EH (cell line): ENCODE measurements at places on chromosomes 11 and 22.

DNA sequence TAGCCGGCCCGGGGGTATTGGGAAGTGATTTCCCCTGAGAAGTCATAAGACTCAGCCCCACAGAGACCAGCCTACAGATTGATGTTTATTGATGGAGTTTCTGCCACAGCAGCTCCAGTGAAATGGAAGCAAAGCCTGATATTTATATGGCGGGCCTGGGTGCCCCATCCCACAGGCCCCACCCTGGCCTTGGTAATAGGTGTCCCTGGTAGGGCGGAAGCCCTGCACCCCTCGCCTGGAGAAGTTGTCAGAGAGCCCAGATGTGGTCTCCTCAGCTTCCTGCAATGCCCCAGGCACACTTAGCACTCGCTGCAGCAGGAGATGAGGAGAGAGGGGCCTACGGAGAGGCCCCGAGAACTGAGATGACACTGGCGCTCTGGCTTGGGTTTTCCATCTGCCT is 107.4 kb downstream of the MORC2 start:
- no peak for DNase-seq

- no peak for DNase-seq
Observed at GRCh38 chr11:1763336-1763795, 361 bp downstream of the CTSD start.

DNA sequence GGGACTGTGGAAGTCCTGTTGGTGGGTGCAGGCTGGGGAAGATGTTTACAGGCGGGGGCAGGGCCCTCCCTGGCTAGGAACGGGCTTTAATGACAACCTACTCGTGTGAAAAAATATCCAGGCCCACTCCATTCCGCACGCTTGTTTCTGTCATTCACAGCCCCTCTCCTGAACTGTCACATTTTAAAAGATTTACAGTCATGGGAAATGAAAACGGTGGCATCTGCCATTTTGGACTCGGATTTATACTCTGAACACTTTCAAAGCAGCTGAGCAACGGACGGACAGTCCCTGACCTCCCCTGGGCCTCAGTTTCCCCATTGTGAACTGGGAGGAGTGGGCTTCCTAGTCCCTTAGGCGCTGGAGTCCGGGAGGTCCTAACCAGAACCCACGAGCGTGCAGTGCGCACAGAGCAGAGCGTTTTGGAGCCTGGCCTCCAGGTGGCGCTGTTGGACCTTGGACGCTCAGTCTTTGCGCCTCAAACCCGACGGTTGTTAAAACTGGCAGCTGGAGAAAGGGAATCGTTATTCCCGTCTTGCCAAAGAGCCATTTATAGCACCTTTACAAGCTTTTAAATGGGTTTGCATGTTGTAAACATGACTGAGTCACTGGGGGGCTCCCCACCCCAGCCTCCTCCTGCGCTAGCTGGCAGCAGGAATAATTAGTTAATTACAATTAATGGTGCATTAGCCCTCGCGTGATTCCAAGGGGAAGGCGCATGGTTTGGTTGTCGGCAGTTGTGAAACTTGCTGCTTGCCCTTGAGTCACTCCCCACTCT is 75.3 kb downstream of the FBLN1 start:
- peak; percentile 80 for DNase-seq

DNA sequence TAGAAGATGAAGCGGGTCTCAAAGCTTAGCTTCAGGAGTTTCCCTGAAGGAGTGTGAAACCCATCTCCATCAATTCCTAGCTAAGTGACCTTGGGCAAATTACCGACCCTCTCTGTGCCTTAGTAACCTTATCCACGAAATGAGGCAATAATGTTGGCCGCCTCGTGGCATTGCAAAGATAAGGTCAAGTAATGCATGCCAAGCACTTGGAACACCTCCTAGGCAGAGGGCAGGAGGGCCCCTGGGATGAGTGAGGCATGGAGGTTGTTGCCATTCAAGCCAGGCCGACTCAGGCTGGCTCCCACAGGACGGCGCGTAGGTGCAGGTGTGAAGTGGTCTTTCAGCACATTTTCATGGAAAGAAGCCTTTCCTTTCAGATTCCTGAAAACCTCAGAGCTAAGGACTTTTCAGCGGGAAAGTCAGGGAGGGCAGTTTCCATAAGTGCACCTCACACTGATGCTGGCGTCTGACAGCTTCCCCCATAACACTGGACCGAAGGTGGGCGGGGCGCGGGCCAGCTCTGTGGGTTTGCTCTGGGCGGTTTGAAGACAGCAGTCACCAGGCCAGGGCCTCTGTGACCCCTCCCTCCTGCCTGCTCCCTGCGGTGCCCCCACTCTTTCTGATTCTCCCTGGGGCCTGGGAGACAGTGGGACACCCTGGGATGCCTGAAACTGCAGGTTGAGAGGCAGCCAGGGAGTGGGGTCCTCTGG is 25.2 kb downstream of the RPS6KA4 start:
- DNase-seq, result no peak

DNA sequence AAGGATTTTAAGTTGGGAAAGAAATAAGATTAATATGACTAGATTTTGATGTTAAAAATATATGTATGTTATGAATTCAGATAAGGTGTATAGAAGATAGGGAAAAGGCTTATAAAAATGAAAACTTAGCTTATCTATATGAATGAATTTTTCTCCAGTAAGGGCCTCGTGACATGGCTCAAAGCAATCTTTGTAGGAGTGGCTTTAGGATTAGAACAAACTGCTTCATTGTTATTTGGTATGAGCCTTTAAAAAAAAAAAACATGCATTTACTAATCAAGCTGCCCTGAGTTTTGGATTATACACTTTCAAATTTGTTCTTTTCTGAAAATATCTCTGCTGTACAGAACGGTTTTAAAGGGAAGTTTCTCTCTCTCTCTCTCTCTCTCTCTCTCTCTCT is 905.9 kb downstream of the OPCML start:
- no peak for DNase-seq

- DNase-seq, result no peak
Observed at GRCh38 chr11:119167933-119168332, 592 bp upstream of the NLRX1 start.

GRCh38 chr11:70087446-70088167 is 9.5 kb downstream of the ANO1 start:
- DNase-seq, result no peak

- no peak for DNase-seq
Observed at GRCh38 chr11:61659413-61660196, 20.6 kb upstream of the DAGLA start.

GRCh38 chr11:71428861-71429435 is 19.2 kb downstream of the DHCR7 start:
- no peak for DNase-seq

DNA sequence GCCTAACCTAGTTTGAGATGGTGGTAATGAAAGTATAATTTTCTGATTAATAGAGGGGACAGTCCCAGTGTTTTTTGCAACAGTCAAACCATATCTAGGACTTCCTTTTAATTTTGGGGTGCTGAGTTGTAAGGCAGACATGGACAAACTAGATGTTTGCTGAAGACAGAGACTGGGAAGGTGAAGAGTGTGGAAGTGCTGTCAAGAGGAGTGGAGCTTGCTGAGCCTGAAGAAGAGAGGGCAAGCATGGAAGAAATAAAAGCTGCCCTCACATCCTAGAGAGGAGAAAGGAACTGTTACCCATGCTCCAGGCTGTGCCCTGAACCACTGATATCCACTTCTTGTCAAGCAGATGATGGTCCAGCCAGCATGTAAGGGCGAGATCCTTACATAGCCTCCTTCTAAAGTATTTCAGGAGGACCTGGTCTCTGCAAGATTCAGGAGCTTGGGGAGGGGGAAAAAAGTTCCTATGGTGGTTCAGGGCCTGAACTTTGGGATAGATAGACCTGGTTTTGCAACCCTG is 51.4 kb downstream of the PRR5L start:
- no peak for DNase-seq

DNA sequence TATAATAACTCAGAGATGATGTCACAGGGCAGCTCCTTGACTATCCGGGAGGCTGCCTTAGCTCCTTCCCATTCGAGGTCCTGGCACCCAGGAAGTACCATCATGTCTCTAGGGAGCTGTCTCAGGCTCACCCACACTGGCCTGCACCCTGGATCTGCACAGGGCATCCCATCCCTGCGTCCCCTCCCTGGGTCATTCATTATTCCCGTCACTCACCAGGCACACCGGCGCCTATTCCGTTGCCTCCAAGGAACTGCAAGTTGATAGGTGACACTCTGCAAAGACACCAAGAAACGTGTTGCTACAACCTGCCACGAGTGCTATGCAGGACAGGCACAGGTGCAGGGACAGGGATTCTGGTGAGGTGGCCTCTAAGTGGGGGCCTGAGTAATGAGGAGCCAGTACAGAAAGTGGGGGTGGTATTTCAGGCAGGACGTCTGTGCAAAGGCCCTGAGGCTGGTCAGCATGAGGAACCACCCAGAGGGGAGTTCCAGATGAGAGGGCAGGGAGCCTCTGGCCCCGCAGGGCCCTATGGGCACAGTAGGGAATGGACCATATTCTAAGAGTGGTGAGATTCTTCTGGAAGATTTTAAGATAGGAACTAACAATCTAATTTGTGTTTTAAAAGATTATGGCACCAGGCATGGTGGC is 71.6 kb upstream of the SHANK2 start:
- DNase-seq, result no peak

- peak; percentile 9 for DNase-seq
Observed at GRCh38 chr11:30326114-30326778, 3.3 kb downstream of the ARL14EP start.

DNA sequence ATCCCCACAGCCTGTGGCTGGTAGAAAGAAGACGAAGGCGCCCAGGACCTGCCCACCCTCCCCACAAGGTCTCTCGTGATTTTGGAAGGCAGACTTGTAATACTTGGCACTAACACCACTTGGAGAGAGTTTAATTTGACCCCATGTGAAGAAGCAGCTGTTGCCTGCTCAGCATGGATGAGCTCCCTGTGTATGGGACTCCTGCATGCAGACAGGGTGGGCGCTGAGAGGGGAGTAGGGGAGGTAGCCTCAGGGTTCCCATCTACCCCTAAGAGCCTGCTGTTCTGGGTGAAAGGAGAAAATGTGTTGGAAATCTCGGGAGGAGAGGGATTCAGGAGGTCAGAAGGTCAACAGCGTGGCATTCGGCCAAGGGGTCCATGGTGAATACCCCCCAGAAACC is 625.9 kb downstream of the TBC1D22A start:
- no peak for DNase-seq

GRCh38 chr11:89421718-89422117 is 69.5 kb downstream of the NOX4 start:
- no peak for DNase-seq

DNA sequence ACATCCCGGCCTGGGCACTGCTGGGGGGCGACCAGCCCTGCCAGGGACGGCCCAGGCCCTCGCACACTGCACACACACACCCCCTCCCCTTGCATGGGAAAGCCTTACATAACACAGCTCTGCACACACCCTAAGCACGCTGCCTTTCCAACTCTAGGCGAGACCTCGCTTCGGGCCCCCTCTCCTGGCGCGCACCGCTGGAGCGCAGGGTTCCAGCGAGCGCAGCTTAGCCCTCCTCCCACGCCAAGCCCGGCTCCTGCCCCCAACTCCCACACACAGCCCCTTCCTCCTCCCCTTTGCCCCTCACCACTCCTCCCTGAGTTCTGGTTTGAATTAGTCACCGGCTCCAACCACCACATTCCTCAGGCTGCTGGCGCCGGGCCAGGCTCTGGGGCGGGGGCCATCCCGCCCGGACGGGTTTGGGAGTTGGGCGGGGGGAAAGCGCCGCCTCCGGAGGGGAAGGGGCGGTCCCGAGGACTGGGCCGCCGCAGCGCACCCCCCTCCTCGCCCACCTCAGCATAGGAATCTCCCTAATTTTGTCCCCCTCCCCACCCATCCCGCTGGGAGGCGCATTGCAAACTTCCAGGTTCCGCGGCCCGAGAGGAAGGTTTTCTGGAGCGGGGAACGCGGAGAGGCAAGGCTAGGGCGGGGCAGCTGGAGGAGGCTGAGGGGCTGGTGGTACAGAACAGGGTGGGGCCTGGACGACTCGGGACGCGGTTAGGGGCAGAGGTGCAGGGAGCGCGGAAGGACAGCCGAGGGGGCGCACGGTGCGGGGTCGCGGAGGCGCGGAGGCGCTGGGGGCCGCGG is 966 bp downstream of the AHNAK start:
- peak; percentile 94 for DNase-seq

DNA sequence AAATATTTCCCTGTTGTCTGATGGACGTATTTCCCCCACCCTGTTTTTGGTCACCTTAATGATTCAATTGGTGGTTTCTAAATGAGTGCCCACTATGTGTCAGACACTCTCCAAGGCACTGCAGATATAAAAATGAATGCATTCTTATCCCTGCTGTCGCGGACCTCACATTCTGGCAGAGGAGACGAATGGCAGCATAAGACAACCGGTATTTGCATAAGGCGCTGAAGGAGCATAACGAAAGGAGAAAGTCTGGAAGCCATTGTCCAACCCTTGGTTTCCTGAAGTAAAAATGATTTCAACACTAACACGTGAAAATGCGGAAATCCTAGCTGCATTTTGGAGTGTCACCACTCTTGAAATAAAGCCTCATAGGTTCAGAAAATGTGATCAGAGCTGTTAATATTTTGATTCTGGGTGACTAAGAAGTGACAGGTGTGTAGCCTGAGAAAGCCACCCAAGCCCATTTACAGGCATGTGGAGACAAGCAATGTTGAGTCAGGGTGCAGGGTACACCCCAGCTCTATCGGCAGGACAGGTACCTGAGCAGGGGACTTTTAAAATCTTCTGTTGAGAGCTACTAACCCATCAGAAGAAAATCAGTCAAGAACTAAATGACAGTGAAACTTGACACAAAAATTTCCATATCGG is 10.1 kb upstream of the GAB2 start:
- DNase-seq, result no peak

DNA sequence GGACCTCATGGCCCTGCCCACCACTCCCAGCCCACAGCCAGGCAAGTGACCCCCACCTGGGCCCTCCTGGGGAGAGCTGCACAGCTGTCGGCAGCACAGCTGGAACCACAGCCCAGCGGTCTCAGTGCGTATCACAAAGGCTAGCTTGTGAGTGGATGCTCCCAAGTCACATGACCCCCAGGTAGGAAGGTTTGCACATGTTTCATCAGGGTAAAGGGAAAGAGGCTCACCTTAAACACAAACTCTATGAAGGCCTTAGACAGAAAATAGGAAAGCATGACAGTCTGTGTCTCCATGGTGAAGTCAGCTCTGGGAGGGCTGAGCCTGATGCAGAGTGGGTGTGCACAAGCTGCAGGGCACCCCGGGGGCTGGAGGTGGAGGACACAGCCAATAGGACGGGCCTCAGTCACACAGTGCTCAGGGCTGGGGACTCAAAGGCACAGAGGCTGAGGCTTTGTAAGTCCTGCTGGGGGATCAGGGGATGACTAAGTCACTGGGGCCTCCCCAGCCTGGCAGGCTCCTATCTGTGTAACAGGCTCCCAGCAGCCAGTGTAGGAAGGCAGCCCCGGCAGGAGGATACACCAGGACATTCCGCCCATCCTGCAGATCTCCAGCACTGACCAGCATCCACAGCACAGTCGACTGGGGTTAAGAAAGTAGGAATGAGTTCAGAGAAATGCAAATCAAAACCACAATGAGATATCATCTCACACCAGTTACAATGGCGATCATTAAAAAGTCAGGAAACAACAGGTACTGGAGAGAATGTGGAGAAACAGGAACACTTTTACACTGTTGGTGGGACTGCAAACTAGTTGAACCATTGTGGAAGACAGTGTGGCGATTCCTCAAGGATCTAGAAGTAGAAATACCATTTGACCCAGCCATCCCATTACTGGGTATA is 22.0 kb downstream of the CELSR1 start:
- DNase-seq, result peak; percentile 53
